ENCODE measurements at places on chromosomes 5 and 9. TPM values are rescaled to one million over a fixed set of nuclear protein-coding genes. Genes with fewer than 3 reads are reported as not detected.

Gene PCDHGA8
- 0.09 TPM for total RNA-seq

Gene RELL2
- 6.6 TPM for total RNA-seq

Gene MPDZ
- not detected for total RNA-seq

Gene ARL10
- total RNA-seq, result 0.75 TPM

Gene MARCOL
- not detected for total RNA-seq

Gene PSD2
- total RNA-seq, result 1.3 TPM

Gene PTGR1
- not detected for total RNA-seq

Gene ZNF346
- 27.9 TPM for total RNA-seq

Gene TPPP
- 1.2 TPM for total RNA-seq

Gene TMEM174
- not detected for total RNA-seq

Gene DMXL1
- 39.9 TPM for total RNA-seq

Gene ZBTB6
- total RNA-seq, result 4.7 TPM
